ENCODE measurements at places on chromosomes 12 and 14.

GRCh38 chr12:111806304-111806703 lies 35.7 kb upstream of the MAPKAPK5 start:
- DNase-seq, result no peak

GRCh38 chr12:14057895-14058294 lies 76.5 kb upstream of the GRIN2B start:
- DNase-seq, result no peak

DNA sequence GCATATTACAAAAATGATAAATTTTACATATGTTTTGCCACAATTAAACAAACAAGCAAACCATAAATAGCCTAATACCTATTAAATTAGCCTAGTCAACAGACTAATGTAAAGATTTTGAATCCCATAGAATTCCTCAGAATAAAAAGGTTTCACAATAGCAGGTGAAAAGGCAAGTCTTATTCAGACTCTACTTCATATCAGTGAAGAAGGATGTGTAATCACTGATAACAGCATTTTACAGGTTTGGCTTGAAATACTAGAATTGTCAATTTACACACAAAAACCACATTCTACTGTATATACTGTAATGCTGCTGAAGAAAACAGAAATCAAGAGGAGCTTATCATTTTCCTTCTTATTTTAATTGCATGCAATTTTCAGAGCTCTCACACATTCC lies 90.8 kb upstream of the SSTR1 start:
- no peak for DNase-seq

- DNase-seq, result no peak
Observed at GRCh38 chr12:58576081-58576480, 344.2 kb downstream of the LRIG3 start.

- DNase-seq, result peak; percentile 10
Observed at GRCh38 chr14:73428353-73428824, 30.0 kb downstream of the NUMB start.

DNA sequence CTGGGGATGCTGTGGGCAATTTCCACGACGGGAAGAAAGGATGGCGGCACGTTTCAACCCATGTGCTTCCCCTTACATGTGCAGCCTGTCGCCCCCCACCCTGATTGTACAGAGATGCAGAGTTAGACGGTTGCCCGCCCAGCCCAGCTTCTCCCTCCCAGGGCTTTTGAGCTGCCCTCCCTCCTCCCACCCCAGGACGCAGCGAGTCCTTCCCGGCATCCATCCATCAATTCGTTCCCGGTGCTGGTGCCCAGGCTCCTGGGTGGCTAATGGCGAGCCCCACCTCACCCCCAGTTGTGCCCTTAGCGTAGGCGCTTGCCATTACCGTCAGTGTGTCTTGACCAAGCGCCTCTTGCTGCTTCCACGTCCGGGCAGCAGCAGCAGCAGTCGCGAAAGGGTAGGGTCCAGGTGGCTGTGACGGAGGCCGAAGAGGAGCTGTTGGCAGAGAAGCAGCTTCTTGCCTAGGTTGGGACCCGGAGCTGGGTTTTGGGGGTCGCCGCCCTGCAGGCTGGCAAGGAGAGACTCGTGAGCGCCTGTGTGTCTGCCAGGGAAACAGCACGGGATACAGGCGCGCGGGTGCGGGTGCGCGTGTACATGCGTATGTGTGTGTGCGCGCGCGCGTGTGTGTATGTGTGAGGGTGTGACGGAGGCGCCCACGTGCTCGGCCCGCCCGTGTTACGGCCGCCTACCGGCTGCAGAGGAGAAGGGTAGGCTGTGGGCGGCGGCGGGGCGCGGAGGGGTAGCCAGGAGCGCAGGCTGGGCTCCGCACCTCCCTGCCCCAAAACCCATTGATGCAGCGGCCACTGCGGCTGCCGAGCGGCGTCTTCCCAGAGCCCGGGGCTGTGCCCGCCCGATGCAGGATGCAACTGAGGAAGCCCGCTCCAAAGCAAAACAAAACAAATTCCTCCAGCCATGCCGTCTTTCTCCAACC lies at the start of gene SLC6A15:
TSS of gene SLC6A15 (minus strand) at position 602 of the 931 bp plus-strand sequence. CDS start 20,679 bp downstream, outside the sequence.
- peak; percentile 85 for DNase-seq

- DNase-seq, result no peak
Observed at GRCh38 chr12:27334042-27334720, 1.5 kb downstream of the BMAL2 start.

- DNase-seq, result no peak
Observed at GRCh38 chr12:131694116-131694838, 16.6 kb upstream of the SFSWAP start.

GRCh38 chr12:64556231-64556630 lies 54.1 kb upstream of the RASSF3 start:
- no peak for DNase-seq

GRCh38 chr12:105574056-105574715 lies 243.7 kb downstream of the C12orf75 start:
- no peak for DNase-seq

- DNase-seq, result no peak
Observed at GRCh38 chr12:114477989-114478395, 72.0 kb upstream of the TBX5 start.

- DNase-seq, result no peak
Observed at GRCh38 chr12:55194382-55194781, 26.4 kb upstream of the OR10A7 start.

- DNase-seq, result peak; percentile 63
Observed at GRCh38 chr12:118188690-118189371, 52.9 kb downstream of the PEBP1 start.

- no peak for DNase-seq
Observed at GRCh38 chr12:15323480-15323879, 1.2 kb downstream of the PTPRO start.

DNA sequence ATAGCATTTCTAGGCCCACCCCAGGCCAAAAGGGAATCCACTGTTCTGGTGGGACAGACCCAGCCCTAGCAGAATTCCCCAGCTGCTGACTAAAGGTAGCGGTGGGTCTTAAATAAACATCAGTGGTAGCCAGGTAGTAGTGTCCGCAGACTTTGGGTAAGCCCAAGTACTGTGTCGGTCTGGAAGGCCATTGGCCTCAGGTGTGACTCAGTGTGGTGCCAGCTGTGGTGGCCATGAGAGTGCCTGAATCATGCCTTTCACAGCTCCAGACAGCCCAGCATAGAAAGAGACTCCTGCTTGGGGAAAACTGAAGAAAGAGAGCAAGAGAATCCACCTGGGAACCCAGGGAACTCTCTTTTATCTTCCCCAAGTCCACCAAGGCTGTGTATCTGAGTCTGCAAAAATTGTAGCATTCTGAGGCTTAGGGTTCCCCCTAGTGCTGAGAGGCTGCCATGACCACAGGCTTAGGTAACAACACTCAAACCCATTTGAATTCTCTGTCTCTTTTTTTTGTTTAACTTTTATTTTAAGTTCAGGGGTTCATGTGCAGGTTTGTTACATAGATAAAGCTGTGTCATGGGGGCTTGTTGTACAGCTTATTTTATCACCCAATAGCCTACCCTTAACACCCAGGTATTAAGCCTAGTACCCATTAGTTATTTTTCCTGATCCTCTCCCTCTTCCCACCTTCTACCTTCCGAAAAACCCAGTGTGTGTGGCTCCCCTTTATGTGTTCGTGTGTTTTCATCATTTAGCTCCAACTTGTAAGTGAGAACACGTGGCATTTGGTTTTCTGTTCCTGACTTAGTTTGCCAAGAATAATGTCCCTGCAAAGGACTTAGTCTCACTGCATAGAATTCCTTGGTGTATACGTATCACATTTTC lies 16.7 kb upstream of the CD163L1 start:
- DNase-seq, result peak; percentile 44

GRCh38 chr14:38108681-38109080 lies 99.0 kb upstream of the SSTR1 start:
- DNase-seq, result peak; percentile 60

DNA sequence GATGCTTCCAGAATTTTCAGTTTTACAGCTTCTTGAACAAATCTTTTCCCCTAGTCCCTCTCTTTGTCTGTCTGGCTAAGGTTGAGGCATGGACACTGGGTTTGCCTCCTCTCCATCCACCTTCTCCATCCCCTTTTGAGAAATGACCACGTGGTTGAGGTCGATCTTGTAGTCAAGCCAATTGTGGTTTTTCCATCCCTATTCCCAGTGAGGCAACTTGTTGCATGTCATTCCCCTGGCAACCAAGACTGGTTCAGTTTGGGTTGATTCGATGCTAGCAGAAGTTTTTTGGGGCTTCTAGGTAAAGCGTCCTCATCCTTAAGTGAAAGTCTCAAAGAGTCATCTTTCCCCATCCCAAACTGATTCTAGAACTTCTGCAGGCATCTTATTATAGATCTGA lies 300.8 kb downstream of the APAF1 start:
- DNase-seq, result no peak

DNA sequence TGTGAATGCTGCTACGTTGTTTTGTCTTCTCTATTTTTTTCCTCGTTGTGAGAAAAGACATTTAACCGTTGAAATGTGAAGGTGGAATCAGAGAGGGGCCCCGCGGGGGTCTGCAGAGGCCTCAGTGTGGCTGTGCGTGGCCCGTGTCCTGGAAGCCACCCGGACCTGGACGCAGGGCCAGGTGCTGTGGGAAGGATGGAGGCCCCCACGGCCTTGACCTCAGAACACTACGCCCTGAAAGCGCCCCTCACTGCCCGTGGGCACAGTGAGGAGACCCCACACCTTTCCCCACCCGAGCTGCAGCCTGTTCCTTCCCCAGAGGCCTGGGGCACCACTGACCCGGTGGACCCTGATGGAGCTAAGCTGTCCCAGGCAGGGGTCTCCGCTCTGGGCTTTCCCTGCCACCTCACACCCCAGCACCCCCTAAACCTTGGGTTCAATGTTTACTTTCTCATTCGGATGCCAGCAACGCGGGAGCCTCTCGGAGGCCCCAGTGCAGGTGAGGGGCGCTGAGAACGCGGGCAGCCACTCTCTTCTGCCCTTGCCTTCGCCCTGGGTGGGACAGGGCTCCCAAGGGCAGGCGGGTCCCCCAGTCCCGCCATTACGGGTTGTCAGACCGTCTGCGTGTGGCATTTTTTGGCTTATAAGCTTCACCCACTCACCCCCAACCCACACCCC lies 26.9 kb downstream of the SETD1B start:
- DNase-seq, result no peak

DNA sequence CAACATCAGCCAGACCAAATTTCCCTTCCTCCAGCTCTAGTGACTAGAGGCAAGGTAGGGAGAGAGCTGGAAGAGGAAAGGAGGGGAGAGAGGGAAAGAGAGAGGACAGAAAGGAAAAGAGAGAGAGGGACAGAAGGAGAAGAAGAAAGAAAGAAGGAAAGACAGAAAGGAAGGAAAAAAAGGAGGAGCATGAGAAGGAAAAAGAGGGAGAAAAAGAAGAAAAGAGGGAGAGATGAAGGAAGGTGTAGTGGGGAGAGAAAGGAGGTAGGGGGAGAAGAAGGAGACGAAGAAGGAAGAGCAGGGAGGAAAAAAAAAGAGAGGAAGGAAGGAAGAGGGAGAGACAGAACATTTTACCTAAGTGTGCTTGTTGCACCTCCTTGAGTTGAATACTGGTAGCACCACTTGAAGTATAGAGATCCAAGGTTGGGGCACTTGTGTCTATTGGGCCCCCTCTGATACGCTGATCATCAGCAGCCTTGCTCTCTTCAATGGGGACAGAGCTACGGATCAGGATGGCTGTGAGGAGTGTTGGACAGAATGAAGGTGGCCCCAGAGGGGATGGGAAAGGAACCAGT lies 232.5 kb downstream of the SUDS3 start:
- no peak for DNase-seq

- DNase-seq, result no peak
Observed at GRCh38 chr14:52175982-52176502, 91.5 kb upstream of the PTGDR start.

GRCh38 chr12:42156232-42156631 lies 11.6 kb upstream of the GXYLT1 start:
- no peak for DNase-seq

GRCh38 chr12:559906-560455 lies 100.2 kb downstream of the B4GALNT3 start:
- DNase-seq, result no peak

- no peak for DNase-seq
Observed at GRCh38 chr12:109885616-109886015, 5.3 kb upstream of the GLTP start.

DNA sequence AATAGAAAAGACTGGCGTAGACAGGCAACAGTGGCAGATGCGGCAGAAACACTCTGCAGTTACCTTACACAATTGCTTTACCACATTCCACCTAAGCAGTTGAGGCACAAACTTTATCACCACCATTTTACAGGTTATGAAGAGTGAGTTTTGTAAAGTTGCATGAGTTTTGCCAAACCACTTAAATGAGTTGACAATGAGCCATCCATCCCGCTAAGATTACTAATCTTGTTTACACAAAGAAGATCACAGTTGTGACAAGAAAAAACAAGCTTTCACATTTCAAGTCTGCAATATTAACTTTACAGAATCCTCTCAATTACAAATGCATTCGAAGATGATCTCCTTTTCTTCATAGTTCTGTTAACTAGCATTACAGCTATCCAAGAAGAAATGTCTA lies 1.8 kb downstream of the TMCC3 start:
- DNase-seq, result no peak

GRCh38 chr12:100324498-100324897 lies 32.4 kb upstream of the SLC17A8 start:
- DNase-seq, result no peak

DNA sequence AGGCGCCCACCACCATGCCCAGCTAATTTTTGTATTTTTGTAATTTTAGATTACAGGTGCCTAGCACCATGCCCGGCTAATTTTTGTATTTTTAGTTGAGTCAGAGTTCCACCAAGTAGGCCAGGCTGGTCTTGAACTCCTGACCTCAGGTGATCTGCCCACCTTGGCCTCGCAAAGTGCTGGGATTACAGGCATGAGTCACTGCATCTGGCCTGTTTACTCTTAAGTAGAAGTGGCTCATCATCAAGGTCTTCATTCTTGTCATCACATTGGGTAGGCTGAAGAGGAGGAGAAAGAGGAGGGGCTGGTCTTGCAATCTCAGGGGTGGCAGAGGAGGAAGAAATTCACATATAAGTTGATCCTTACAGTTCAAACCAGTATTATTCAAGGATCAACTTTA lies 152.4 kb upstream of the ATP2B1 start:
- DNase-seq, result peak; percentile 5

GRCh38 chr12:12564911-12565310 lies 2.2 kb upstream of the DUSP16 start:
- no peak for DNase-seq

DNA sequence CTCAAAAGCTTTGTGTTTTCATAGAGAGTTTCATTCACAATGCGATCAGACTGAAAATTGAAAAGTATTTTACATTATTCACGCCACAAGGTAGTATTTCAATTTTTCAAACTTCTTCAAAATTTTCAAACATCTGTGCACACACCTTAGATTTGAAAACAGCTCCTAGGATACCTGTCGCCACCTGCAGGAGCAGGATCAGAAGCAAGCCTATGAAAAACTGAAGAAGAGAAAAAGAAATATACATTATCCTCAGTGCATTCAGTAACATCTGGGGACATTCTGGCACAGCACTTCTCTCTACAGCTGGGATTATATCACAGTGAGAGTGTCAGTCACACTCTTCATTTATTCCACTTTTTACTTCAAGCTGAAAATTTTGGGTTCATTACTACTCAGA lies 19.8 kb downstream of the TSPAN8 start:
- no peak for DNase-seq

- DNase-seq, result no peak
Observed at GRCh38 chr12:72448089-72448488, 175.9 kb downstream of the TRHDE start.

GRCh38 chr14:76456200-76456599 lies 80.3 kb downstream of the ESRRB start:
- DNase-seq, result peak; percentile 19

GRCh38 chr12:26238341-26239121 lies 43.2 kb downstream of the SSPN start:
- DNase-seq, result peak; percentile 91

GRCh38 chr12:111437816-111438454 lies 32.2 kb downstream of the SH2B3 start:
- peak; percentile 76 for DNase-seq

All from fibroblast of upper back skin (primary cell).